CD4-positive, alpha-beta T cell treated with Interleukin-21 for 1 hour (primary cell): ENCODE measurements at places on chromosomes 4 and X.
A peak's percentile ranks its signal among the peaks of the same experiment; 100 is the strongest.

- no peak for DNase-seq
Measured at GRCh38 chr4:55912249-55912648, 36.5 kb upstream of the CEP135 start.

DNA sequence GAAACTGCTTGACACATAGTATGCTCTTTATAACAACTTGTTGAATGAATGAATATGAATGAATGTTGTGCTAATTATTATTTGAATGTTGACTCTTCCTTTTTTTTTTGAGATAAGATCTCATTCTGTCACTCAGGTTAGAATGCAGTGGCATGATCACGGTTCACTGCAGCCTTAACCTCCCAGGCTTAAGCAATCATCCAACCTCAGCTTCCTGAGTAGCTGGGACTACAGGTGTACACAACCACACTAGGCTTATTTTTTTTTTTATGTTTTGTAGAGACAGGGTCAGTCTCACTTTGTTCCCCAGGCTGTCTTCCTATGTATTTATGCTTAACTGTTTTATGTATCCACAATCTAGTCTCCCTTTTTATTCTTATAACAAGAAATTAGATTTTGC lies 114.7 kb upstream of the WDFY3 start:
- no peak for DNase-seq

DNA sequence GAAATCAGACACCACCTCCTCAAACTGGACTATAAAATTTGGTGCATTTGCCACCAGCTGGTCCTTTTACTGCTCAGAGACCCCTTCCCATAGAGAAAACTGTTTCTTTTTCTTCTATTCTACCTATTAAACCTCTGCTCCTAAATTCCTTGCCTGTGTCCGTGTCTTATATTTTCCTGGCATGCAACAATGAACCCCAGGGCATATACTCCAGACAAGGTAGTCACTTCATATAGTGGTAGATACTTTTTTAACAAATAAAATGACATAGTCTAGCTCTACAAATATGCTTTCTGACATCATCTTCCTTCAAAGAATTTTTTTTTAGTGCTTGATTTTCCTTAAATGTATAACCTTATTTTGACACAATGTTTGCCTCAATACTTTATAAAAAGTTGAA lies 1402.9 kb upstream of the PABPC4L start:
- no peak for DNase-seq

- DNase-seq, result no peak
Measured at GRCh38 chr4:47289805-47290204, 173.7 kb downstream of the COMMD8 start.

DNA sequence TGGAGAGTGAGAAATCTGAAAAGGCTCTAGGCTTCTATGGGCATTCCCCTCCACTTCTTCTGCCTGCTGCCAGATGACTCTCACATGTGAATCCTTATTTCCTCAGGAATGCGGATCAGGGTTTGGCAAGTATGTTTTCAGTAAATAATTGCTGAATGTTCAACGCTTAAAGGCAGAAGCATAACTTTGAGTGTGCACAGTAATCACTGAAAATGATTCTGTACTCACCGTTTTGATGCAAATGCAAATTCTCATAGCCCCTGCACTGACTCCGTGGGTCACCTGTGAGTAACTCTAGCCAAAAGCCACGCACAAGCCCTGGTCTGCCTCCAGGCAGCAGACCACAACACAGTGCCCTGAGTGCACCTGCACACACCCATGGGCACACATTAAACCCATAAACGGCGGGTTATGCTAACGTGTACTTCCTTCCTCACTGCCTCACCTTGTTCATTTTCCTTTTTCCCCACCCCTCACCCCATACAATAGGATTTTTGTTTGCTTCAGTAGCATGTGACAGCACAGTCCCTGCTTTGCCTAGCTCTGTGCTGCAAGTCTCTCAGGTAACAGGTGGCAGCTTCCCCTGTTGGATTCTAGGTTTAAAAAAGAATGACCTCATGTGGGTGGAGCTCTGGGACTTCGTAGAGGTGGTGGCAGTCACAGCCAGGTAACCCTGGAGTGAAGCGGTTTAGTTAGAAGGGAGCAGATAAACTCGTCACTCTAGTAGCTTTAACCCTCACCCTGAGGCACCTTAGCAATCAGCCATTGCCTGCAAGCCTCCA lies at the start of gene ARHGEF38:
Gene ARHGEF38, plus strand, starts transcription at position 656 of the 782 bp plus-strand sequence. CDS start 146 bp downstream, outside the sequence.
- DNase-seq, result no peak

- no peak for DNase-seq
Measured at GRCh38 chr4:145171911-145172310, 8.5 kb downstream of the OTUD4 start.

GRCh38 chrX:47877327-47877726 lies 40.6 kb downstream of the ZNF81 start:
- no peak for DNase-seq

DNA sequence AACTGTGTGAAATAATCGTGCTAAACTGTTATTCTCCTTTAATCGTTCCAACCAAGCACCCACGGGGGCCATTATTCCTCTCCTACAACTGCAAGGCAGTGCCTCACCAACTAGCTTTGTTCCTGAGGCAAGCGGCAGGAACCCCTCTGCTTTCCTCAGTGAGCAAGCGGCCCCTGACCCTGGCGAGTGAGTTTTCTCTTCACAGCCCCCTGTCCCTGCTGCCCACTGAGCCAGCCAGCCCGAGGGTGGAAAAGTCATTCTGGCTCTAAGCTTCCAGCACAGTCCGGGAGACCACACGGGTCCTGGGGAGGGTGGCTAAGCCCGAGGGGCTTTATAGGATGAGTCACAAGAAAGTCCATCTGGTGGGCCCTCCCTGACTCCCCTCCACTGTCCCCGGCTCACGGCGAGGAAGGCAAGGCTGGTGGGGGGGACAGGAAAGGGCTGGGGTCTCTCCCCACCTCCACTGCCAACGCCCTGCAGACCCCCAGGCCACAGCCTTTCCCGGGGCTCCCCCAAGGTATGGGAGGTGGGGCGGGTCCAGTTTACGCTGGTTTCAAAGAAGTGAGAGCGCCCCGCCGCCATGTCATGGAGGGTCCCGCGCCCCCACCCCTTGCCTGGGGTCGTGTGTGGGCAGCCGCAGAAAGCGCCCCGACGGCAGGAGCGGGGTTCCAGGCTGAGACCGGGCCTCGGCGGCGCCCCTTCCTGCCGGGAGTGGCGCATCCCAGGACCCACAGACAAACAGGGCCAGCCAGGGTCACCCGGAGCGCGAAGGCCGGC lies 45.0 kb downstream of the CPLX1 start:
- no peak for DNase-seq

GRCh38 chr4:105633241-105633640 lies 75.2 kb downstream of the INTS12 start:
- DNase-seq, result no peak

GRCh38 chrX:99782516-99783040 lies 627.5 kb downstream of the PCDH19 start:
- no peak for DNase-seq

DNA sequence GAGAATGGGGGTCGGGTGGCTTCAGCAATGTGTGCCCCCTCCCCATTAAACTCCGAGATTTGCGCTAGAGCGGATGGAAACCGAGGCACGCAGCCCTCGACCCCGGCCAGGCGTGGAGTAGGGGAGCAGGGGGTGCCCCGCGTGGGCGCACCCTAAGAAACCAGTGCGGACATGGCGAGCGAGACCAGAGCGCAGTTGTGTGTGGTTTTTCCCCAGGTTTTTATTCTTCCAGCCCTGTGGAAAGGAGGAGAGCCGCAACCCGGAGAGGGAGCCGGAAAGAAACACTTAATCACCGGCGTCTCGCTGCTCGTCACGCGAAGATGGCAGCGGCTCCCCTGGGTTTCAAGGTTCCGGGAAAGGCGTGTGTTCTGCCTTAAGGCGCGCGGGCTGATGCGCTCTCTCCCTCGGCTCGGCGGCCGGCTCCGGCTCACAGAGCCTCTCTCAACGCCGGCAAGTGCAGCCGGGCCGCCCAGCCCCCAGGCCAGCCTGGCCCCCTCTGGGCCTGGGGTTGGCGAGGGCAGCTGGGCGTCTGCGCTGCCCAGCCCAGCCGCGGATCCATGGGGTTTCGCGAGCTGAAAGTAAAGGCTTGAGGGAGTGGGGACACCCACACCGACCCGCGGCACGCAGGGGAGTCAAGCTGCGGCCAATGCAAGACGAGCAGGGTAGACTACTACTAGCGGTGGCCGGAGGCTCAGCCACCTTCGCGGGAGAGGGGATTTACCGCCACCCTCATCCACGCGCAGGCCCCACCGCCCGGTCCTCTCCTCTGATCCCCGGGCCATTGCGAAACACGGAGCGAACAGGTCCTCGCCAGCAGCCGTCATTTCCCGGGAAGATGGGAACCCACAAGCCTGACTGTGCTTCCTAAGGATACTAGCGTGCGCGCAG lies 74.0 kb upstream of the BCOR start:
- peak; percentile 44 for DNase-seq

DNA sequence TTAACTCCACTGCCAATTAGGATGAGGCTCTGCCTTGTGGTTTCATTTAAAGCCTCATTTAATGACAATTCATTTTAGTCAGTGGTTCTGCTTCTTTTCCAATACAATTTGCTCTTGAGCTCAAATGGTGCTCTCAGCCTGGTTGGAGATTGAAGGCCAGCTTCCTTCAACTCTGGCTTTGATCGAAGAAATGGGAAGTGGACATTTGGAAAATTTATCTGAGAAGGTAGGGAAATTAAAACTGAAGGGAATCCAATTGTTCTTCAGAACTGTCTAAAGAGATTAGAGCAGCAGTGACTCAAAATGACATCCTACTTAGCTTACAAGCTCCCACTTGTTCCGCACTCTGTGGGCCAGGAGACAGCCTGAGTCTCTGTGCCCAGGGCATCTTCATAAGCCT lies 206.8 kb downstream of the SMARCA1 start:
- no peak for DNase-seq

DNA sequence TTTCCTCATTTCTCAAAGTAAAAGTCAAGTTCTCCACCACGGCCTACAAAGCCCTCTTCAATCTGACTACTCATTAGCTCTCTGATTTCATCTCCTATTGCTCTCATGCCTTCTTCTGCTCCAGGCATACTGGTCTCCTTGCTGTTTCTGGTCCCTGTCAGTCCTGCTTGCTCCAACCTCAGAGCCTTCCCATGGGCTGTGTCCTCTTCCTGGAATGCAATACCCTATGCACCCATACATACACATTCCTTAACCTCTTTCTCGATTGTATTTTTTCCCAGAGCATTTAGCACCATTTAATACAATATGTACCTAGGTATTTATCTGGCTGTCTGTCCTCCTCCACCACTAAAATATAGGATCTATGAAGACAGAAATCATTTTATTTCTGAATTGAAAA lies 385.2 kb downstream of the GASK1B start:
- no peak for DNase-seq

GRCh38 chrX:151393514-151393913 lies 3.5 kb upstream of the VMA21 start:
- DNase-seq, result peak; percentile 87

DNA sequence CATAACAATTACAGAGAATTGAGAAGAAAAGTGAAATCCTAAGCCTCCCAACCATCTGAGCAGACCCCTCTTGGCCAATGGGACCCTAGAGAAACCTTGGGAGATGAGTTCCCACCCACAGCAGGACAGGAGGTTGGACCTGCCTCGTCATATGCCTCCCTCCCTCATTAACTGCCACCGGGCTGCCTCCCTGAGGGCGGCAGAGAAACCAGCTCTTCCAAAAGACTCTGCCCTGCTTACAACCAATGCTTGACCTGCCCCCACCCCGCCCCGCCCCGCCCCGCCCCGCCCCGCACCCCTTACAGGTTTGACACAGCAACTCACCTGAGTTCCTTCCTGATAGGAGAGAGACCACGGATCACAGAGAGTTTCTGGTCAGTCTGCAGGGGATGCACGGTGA lies 86.1 kb downstream of the ADRA2C start:
- DNase-seq, result no peak

DNA sequence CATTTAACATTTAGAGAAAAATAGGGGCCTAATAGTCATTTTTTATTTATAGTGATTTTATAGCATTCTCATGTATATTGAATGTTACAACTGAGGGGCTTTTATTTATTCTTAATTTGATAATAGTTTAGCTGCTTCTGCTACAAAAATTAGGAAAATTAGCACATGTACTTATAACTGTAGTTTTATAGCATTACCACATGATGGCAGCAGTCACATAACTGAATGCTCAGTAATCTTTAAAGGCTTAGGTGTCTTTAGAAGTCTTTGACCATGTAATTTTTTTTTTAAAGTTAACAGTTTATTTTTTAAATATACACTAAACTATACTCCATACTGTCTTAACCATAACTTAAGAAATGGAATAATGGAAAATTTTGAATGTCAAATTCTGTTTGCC lies 136.6 kb downstream of the STAG2 start:
- peak; percentile 37 for DNase-seq

GRCh38 chr4:137768196-137768595 lies 235.9 kb upstream of the PCDH18 start:
- DNase-seq, result no peak

- DNase-seq, result no peak
Measured at GRCh38 chr4:1760521-1761071, 32.5 kb upstream of the FGFR3 start.

GRCh38 chr4:38531141-38531727 lies 132.8 kb upstream of the KLF3 start:
- DNase-seq, result no peak

DNA sequence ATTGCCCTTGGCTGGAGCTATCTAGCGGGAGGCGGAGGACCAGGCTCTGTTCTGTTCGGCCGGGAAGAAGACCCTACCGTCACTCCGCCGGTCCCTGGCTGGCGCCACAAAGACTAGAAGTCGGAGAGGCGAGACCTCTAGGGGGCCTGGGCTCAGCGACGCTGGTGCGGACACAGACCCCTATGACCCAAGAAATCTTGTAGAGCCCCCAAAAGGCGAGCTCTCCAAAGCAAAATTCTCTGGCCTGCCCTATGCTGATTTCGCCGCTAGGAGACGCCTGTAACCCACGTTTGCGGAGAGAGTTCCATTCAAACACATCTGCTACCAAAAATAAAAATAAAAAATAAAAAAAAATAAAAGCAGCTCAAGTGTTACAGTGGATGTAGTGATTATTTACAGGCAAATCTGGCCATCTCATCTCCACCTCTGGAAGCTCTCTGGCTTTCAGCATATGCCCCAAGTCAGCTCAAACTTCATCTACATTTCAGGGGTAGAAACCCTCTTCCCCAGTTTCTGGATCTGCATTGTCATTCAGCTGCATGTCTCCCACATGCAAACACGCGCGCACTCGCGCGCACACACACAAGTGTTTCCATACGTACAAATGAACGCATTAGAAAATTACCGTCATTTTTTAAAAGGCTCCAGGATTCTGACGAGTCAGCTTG lies 2.4 kb upstream of the PCDH10 start:
- no peak for DNase-seq

DNA sequence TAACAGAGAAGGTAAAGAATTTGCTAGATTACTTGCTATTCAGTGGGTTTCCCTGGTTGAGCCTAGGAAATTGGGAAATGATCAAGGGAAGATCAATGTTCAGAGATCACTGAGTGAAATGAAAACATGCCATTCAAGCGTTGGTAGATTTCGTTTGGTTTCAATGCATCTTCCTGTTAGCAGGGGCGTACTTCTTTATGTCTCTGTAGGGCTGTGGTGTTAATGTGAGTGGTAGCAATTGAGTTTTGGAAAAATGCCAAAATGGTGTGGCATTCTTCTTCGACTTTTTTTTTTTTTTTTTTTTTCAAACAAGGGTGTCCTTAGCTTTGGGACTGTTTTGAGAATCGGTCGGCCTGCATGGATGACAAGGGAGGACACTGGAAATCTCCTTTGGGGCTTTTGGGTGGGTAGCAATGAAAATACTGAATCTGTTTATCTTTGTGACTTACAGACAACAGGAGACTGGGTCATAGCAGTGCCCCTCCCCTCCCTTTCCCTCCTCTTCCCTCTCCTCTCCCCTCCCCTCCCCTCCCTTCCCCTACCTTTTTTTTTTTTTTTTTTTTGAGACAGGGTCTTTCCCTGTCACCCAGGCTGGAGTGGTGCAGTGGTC lies 50.4 kb downstream of the SPRY1 start:
- no peak for DNase-seq

GRCh38 chr4:3879681-3880614 lies 113.8 kb downstream of the ADRA2C start:
- peak; percentile 52 for DNase-seq
